ENCODE measurements at places on chromosomes 5 and 9. TPM values are rescaled to one million over a fixed set of nuclear protein-coding genes. Genes with fewer than 3 reads are reported as not detected.

GRCh38 chr5:172669386-172670004 lies 28.4 kb downstream of the NEURL1B start:
- H3K27me3 ChIP-seq, result no peaks in the 10 kb centered on the region
- H3K27ac ChIP-seq, result no peak overlapping the region
- H3K4me1 ChIP-seq, result peaks cover 11% of the 10 kb centered on the region
- peaks cover 5% of the 10 kb centered on the region for H3K36me3 ChIP-seq

DNA sequence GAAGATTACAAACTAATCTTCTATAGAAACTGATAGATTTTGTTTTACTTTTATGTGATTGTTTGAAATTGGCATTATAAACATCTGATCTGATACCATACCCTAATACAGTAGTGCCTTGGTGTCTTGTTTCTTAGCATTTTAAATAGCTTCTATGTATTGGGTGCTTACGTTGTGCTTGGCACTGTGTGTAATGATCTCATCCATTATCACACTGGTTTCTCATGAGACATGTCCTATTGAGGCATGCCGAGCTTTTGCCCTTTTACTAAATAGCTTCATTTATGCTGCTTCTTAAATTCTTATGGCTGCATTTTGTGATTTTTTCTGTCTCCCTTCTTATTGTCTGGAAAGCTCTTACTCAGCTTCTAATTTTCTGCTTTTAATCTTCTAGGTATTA lies 48.2 kb upstream of the TLR4 start:
- no peaks in the 10 kb centered on the region for H3K4me1 ChIP-seq
- H3K27me3 ChIP-seq, result no peaks in the 10 kb centered on the region
- no peak overlapping the region for H3K27ac ChIP-seq
- no peak for DNase-seq
- H3K4me3 ChIP-seq, result no peak overlapping the region
- H3K36me3 ChIP-seq, result no peaks in the 10 kb centered on the region

GRCh38 chr5:68233075-68233474 lies 17.5 kb downstream of the PIK3R1 start:
- H3K4me1 ChIP-seq, result peaks cover 31% of the 10 kb centered on the region
- peaks cover 16% of the 10 kb centered on the region for H3K36me3 ChIP-seq

GRCh38 chr5:36665628-36666027 lies 59.2 kb downstream of the SLC1A3 start:
- no peaks in the 10 kb centered on the region for H3K36me3 ChIP-seq
- no peak overlapping the region for H3K27ac ChIP-seq
- no peak for DNase-seq

DNA sequence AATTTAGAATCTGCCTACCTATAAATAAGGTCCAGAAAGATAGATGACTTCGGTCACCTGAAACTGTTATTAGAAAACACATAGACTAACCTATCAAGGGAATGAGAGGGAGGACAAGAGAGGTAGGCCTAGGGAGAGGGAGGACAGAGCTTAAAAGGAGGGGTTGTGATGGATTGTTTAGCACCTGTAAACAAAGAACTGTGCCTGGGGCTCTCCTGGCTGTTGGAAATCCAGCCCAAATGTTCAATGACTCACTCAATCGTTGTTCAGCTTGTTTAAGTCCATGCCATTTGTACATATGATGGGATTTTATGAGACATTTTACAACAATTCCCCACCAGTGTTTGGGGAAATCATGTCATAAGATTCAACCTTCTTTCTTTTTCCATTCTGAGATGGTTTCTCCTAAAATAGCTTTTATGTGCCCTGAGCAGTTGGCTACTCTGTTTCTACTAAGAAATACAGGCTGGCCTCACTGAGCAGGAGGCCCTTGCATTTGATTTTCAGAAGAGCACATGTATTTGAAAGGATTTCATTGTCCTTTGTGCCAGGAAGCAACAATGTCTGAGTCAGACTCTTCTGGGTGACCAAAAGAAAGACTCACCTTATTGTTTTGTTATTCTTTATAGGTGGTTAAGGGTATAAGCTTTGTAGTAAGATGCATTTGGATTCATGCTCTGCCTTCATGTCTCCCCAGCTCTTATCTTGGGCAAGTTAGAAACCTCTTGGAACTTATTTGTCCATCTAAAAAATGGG lies 48.2 kb upstream of the GPR151 start:
- no peaks in the 10 kb centered on the region for H3K36me3 ChIP-seq
- H3K27me3 ChIP-seq, result no peaks in the 10 kb centered on the region
- H3K4me1 ChIP-seq, result no peaks in the 10 kb centered on the region
- DNase-seq, result no peak
- H3K4me3 ChIP-seq, result no peak overlapping the region

- H3K27me3 ChIP-seq, result no peaks in the 10 kb centered on the region
- H3K27ac ChIP-seq, result no peak overlapping the region
- peaks cover 48% of the 10 kb centered on the region for H3K36me3 ChIP-seq
Observed at GRCh38 chr9:72351538-72352453, 13.2 kb downstream of the ZFAND5 start.

DNA sequence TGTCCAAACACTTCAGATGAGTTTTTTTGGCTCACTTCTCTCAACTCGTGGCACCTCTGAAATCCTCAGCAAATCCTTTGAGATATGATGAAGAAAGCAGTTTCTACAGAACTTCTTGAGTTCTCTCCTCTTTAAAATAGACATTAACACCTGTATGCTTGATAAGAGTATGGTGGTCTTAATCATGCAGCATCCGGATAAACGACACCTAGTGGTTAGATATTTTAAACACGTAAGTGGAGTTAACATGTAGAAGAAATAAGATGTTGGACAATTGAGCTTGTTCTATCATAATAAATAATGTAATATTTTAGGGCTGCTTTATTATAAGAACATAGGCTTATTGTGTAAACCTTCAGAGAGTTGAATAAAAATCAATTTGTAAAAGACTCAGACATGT lies 324.8 kb downstream of the CYLC2 start:
- H3K4me1 ChIP-seq, result no peaks in the 10 kb centered on the region
- DNase-seq, result no peak
- H3K4me3 ChIP-seq, result no peak overlapping the region
- no peaks in the 10 kb centered on the region for H3K27me3 ChIP-seq
- no peaks in the 10 kb centered on the region for H3K36me3 ChIP-seq

DNA sequence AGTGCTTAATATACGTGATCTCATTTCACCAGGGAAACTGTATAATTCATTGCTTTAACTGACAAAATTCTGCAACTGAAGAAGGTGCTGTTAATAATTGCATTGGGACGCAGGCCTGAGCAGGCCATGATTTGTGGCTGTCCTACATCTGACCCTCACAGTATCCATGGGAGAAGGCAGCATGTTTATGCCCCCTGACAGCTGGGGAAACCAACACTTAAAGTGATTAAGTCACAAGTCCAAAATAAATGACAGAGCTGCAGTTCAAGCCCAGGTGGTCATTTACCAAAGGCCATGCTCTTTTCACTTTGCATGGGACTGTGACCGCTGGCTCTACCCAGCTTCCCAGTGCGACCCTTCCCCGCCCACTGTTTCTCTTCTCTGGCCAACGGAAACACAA lies 30.5 kb upstream of the KCNMB1 start:
- no peaks in the 10 kb centered on the region for H3K36me3 ChIP-seq
- H3K4me3 ChIP-seq, result no peak overlapping the region
- H3K27ac ChIP-seq, result no peak overlapping the region
- H3K4me1 ChIP-seq, result no peaks in the 10 kb centered on the region

DNA sequence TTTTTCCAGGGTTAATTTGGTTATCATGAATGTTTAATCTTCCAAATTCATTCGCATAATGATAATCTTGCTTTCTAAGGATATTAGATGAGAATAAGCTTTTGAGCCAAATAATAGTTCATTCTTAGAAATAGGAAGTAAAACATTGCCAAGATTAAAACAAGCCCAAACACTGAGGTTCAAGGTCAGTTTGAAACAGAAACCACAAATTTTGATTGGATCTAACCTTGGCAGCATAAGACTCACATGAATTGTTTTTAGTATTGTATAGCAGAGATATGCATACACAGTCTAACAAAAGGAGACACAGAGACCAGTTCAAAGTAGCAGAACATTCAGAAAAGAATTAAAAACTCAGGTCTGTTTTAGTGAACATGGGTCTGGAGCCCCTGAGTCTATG lies 43.4 kb upstream of the VCAN start:
- H3K36me3 ChIP-seq, result no peaks in the 10 kb centered on the region
- no peak for DNase-seq
- no peak overlapping the region for H3K4me3 ChIP-seq
- no peak overlapping the region for H3K27ac ChIP-seq
- H3K4me1 ChIP-seq, result no peaks in the 10 kb centered on the region

DNA sequence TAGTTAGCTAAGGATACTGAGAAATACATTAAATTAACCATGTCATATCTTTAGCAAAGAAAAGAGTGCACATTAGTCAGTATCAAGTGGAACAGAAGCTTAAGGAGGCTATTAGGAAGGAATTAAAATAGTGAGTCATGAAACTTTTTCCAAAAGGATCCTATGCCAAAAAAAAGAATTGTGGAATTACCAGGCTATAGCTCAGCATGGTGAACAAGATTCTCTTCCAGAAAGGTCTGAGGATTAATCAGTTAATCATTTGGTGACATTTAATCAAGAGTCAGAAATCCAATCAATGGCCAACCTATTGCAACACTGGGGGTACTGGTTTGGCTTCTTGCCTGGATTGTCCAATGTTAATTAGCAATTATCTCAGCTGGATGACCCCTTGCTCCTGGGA lies 244.5 kb upstream of the NMUR2 start:
- no peaks in the 10 kb centered on the region for H3K36me3 ChIP-seq
- DNase-seq, result no peak
- no peak overlapping the region for H3K27ac ChIP-seq
- H3K4me3 ChIP-seq, result no peak overlapping the region
- H3K4me1 ChIP-seq, result no peaks in the 10 kb centered on the region

DNA sequence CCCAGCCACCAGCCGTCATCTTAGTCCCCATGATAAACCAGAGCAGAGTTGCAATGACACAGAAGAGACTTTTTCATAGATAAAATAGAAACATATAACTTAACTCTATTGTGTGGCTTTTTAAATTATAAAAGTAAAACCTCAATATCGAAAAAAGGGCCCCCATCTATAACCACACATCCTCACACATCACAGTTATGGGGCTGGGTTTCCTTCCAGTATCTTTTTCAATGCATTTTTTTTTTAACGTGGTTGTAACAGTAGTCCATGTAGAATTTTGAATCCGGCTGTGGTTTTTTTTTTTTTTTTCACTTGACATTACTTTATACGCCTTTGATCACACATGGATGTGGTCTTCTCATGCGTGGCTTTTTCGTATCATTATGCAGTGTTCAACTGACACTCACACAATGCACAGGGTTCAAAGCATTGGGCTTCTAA lies 77.4 kb downstream of the CFAP77 start:
- H3K4me1 ChIP-seq, result no peaks in the 10 kb centered on the region
- peaks cover 32% of the 10 kb centered on the region for H3K27me3 ChIP-seq
- DNase-seq, result no peak
- no peak overlapping the region for H3K4me3 ChIP-seq
- H3K36me3 ChIP-seq, result no peaks in the 10 kb centered on the region

DNA sequence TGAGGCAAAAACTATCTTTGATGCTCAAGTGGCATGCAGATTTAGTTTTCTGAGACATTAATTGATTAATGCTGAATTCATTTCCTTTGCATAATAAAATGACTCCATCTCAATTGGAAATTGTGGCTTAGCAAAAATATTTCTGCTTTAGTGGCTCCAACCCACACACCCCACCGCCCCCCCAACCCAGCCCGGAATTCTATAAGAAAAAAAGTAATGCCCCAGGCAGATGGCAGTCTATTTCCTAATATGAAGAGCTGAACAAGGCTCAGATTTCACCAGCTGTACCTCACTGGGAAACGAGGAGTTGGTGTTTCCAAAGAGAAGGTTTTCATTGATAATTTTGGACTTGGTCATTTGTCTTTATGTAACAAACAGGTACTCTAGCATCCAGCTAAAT lies 182.1 kb downstream of the FBN2 start:
- H3K27ac ChIP-seq, result no peak overlapping the region
- no peaks in the 10 kb centered on the region for H3K36me3 ChIP-seq
- no peak for DNase-seq
- H3K4me1 ChIP-seq, result no peaks in the 10 kb centered on the region
- no peak overlapping the region for H3K4me3 ChIP-seq

- no peaks in the 10 kb centered on the region for H3K27me3 ChIP-seq
- no peaks in the 10 kb centered on the region for H3K4me1 ChIP-seq
- H3K27ac ChIP-seq, result no peak overlapping the region
- no peak overlapping the region for H3K4me3 ChIP-seq
Observed at GRCh38 chr5:73039082-73039481, 81.3 kb upstream of the TMEM171 start.

DNA sequence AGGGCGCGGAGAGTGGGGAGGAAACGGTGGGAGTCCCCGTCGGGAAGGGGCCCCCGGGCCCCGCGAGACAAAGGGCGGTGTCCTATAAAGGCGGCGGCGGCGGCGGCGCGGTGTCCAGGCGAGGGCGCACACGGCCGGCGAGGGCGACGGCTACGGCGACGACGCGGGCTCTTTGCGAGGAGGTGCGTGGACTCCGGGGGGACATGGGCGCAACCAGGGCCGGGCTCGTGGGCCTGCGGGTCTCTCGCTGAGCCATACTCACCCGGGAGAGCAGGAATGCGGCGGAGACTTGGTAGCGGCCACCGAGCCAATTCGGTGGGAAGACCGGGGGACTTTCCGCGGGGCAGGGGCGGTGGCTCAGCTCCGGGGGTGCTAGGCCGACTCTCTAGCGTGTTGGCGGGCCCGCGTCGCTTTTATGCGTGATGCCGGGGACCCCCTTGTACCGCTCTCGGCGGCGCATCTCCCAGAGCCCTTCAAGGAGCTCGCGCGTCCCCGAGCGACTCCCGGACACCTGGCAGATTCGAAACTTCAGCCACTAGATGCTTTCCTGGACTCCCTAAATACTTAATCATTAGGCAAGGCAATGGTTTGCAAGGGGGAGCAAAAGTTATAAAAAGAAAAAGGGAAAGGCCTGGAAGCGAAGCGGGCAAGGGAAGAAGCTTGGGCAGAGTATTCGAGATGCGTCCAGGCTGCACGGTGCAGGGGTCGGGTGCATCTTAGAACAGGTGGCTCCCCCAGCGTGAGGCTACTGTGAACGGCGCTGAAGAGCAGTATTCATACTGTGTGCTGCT lies 5.9 kb upstream of the TAL2 start:
- no peaks in the 10 kb centered on the region for H3K36me3 ChIP-seq

GRCh38 chr5:147092044-147092443 lies 142.8 kb upstream of the STK32A start:
- no peak overlapping the region for H3K27ac ChIP-seq
- no peak for DNase-seq
- no peak overlapping the region for H3K4me3 ChIP-seq
- no peaks in the 10 kb centered on the region for H3K27me3 ChIP-seq

- H3K27me3 ChIP-seq, result no peaks in the 10 kb centered on the region
- DNase-seq, result no peak
- no peak overlapping the region for H3K4me3 ChIP-seq
- no peaks in the 10 kb centered on the region for H3K4me1 ChIP-seq
- H3K27ac ChIP-seq, result no peak overlapping the region
Observed at GRCh38 chr5:43967165-43967564, 364.2 kb downstream of the NNT start.

- no peaks in the 10 kb centered on the region for H3K27me3 ChIP-seq
- no peak overlapping the region for H3K4me3 ChIP-seq
- H3K4me1 ChIP-seq, result no peaks in the 10 kb centered on the region
- H3K27ac ChIP-seq, result no peak overlapping the region
Observed at GRCh38 chr9:111271481-111272080, 58.4 kb downstream of the OR2K2 start.

GRCh38 chr5:74978345-74978744 lies 74.0 kb downstream of the GCNT4 start:
- H3K4me3 ChIP-seq, result no peak overlapping the region
- H3K27me3 ChIP-seq, result no peaks in the 10 kb centered on the region
- no peak overlapping the region for H3K27ac ChIP-seq

CA9 gene
- 0.55 TPM for total RNA-seq

VCP gene
- total RNA-seq, result 185 TPM

BASP1 gene
- 31.1 TPM for total RNA-seq

CCNO gene
- not detected for total RNA-seq

NKD2 gene
- 64.4 TPM for total RNA-seq

SEMA5A gene
- 38.9 TPM for total RNA-seq

SOWAHA gene
- total RNA-seq, result not detected

FOXD4L3 gene
- not detected for total RNA-seq
